ENCODE measurements at places on chromosomes 5 and 9. TPM values are rescaled to one million over a fixed set of nuclear protein-coding genes. Genes with fewer than 3 reads are reported as not detected.

The ENTPD8 gene
- total RNA-seq = not detected

The SARDH gene
- 52.5 TPM for total RNA-seq

The SHC3 gene
- total RNA-seq = under 0.01 TPM

The PCDHGB5 gene
- total RNA-seq = 2.1 TPM

The HRCT1 gene
- total RNA-seq = 2.1 TPM

The CARTPT gene
- total RNA-seq = not detected

The SOHLH1 gene
- total RNA-seq = not detected

DNA sequence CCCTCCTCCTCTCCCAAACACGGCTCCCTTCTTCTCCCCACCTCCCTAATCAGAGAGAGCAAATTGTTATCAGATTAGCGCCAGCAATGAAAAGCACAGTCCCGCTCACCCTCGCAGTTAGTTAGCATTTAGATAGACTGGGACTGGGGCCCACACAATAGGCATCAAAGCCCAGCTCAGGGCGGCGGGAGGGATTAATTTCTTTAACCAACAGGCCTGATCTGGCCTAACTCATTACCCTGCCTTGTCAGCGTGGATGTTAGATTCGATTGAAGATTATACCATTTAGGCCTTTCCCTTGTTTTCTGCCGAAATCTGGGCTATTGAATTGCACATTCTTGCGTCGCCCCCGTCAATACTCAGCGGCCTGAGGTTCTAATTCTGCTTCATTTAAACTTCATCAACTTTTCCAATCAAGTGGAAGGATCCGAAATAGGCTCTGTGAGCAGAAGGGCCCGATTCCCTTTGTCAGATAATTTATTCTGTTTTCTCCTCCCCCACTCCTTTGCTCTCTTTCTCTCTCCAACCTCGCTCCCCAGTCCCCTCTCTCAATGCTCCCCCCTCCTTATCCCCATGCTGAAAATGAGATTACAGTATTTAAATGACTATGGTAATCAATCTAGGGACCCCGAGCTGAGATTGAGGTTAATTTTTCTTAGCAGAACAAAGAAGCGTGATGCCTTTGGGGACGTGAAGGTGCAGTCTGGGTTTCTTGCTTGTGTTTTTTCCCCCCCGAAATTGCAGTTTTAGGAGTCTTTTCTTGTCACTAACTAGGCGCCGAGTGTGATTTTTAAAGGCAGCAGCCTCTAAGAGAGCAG lies 15.1 kb downstream of the CFAP77 start:
- no peak for DNase-seq

DNA sequence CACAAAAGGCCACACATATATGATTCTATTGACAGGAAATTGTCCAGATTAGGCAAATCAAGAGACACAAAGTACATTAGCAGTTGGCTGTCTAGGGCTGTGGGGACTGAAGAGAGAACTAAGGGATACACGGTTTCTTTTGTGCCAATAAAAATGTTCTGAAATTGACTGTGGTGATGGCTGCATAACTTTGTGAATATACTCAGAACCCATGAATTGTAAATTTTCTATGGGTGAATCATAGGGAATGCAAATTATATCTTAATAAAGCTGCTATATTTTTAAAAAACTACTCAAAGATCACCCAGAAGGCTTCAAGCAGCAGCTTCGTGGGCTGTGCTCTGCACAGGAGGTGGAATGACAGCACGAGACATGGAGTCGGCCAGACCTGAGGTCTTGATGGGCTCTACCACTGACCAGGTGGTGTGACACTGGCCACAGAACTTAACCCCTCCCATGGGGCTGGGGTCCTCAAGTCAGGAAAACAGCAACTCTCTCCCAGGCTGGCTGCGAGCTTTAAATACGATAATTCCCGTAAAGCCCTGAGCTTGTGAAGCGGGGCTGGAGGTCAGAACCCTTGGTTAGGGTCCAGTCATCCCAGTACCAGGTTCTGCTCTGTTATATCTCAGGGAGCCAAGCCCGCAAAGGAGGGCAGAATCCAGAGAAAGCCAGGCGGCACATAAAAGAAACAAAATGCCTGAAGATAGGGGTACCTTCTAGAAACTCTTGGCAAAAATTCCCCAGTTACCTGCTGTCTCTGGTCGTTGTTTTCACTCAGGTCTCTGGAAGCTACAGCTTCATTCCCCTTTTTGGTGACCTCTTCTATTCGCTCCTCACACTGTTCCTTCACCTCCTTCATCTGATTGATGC lies 59.1 kb downstream of the GOLM1 start:
- peak; percentile 8 for DNase-seq

DNA sequence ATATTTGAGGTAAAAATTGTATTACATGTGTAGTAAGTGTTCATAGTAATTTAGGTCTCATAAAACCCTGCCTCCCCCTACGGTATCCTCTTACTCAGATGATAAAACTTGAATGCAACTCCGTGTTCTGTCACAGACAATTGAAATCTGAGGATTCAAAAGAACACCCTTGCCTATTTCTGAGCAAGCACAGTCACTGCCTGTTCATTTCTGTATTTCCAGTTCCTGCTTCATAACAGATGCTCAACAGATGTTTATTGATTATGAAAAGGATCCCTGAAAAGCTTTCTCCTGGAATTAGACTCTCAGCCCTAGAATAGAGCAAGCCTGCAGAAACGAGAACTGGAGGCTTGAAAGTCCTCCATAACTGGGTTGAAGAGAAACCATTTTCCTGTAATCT lies 144.1 kb upstream of the SPEF2 start:
- no peak for DNase-seq

DNA sequence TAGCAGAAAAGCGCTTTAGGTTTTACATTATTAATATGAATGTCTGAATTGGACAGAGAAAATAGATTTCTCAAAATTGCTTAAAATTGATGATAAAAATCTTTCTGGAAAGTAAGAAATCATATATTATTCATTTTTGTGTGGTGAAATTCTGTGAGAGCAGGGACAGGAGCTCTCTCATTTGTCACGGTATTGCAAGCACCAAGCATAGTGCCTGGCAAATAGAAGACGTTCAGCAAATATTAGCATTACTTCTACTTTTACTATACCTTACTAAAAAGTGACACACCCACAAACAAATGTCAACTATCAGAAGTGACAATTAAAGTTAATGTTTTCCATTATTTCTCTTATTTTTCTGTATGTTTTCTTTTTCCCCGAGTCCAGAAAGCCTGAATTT lies 69.1 kb downstream of the XRCC4 start:
- no peak for DNase-seq

- DNase-seq = no peak
Measured at GRCh38 chr9:88387036-88387551, 1.1 kb upstream of the SPIN1 start.

DNA sequence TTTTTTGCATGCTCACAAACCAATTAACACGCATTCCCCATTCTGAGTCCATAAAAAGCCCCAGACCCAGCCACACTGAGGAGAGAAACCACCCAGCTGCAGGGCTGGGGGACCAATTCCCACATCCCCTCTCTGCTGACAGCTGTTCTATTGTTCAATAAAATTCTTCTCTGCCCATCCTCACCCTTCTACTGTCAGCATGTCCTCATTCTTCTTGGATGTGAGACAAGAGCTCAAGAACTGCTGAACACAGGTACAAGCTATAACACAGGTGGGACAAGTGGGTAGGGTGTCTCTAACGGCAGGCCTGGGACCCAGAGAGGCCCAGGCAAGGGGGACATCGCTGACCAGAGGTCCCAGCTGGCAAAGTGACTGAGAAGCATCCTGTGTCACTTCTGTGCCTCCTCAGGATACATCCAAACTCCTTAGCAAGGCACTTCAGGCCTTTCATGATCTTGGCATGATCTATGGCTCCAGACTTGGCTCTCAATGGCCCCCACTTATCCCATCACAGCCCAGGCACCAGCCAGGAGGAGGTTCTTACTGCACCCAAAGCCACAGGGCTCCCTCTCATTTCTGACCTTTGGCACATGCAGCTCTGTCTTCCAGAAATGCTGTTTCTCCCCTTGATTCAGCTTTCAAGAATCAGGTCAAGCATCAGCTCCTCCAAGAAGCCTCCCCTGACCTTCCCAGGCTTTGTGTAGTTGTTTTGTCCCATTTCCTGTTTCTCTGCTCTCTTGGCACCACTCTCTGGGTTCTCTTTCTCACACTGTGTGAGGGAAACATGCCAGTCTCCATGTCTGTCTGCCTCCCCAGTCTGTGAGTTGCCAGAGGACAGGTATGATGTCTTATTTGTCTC lies 7.3 kb upstream of the ALDH1B1 start:
- no peak for DNase-seq

DNA sequence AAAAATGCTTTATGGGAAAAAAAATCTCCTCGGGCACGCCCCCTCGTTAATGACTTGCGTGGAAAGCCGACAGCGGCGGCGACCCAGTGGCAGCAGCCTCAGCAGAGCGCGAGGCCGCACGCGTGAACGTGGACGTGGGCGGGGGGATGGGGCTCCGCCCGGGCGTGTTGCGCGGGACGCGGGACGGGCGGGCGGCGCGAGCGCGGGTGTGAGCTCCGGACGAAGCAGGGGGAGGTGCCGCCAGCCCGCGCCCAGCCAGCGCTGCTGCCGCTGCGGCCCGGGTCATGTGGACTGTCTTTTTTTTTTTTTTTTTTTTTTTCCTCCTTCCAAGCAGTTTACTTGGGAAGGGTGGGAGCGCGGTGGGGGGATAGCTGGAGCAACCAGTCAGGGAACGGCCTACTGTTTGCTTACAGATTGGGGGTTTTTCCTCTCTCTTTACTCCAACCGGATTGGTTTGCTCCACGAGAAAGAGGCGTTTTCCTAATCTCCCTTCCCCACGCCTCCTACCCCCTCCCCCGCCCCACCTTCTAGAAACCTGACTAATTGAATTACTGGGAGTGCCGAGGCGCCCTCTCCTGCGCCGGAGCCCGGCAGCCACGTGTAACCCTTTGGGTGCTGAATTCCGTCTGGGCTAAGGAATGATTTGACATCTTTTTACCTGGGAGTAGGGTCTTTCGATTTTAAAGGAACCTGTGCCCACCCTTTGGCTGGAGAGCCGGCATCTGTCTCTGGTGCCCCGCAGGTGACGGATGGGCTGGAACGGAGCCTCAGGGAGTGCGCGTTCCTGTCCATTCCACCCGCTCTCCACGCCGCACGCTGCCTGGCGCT lies 1.7 kb upstream of the EFNA5 start:
- peak; percentile 97 for DNase-seq
